Activated CD4-positive, alpha-beta memory T cell treated with anti-CD3 and anti-CD28 coated beads for 36 hours (primary cell): ENCODE measurements at places on chromosomes 3 and 15. TPM values are rescaled to one million over a fixed set of nuclear protein-coding genes. Genes with fewer than 3 reads are reported as not detected.

DNA sequence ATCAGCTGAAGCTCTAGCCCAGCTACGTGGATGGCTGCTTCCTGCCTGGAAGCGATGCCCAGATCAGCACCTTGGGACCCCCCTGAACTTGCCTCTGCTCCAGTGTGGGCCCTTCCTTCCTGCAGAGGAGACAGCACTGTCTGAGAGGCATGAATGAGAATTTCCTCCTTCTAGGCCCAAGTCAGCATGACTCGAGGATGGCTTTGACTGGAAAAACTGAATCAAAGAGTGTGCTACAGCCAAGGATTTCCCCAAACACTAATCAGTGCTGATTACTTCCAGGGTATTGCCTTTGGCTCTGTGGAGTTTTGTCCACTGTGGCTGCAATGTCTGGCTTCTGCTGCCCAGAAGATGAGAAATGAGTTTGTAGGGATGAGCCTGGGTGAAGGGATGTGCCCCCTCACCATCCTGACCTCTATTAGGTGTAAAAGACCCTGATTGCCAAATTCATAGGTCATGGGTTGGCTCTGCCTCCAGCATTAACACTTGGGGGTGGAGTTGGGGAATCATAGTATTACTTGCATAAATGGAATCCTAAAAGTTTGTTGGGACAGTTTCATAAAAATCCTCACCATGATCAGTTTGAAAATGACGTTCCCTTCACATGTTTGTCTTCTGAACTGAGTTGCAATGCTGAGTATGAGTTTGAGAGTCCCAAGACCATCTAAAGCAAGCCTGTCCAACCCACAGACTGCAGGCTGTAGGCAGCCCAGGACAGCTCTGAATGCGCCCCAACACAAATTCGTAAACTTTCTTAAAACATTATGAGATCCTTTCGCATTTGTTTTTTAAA, 36.7 kb downstream of the FLNB start:
- H3K4me1 ChIP-seq, result peaks cover 21% of the 10 kb centered on the region
- H3K27ac ChIP-seq, result no peak overlapping the region
- no peaks in the 10 kb centered on the region for H3K27me3 ChIP-seq
- DNase-seq, result no peak

- H3K27ac ChIP-seq, result no peak overlapping the region
- no peaks in the 10 kb centered on the region for H3K36me3 ChIP-seq
- no peaks in the 10 kb centered on the region for H3K4me1 ChIP-seq
- H3K4me3 ChIP-seq, result no peak overlapping the region
- DNase-seq, result no peak
- peaks cover 12% of the 10 kb centered on the region for H3K27me3 ChIP-seq
Observed at GRCh38 chr3:131612745-131613144, 110.0 kb upstream of the MRPL3 start.

- no peak overlapping the region for H3K27ac ChIP-seq
- H3K4me3 ChIP-seq, result no peak overlapping the region
- H3K4me1 ChIP-seq, result no peaks in the 10 kb centered on the region
- DNase-seq, result no peak
- peaks cover 21% of the 10 kb centered on the region for H3K36me3 ChIP-seq
- H3K27me3 ChIP-seq, result no peaks in the 10 kb centered on the region
Observed at GRCh38 chr15:74036271-74037170, 42.0 kb downstream of the PML start.

GRCh38 chr3:134334901-134335280, 39.4 kb downstream of the AMOTL2 start:
- no peaks in the 10 kb centered on the region for H3K36me3 ChIP-seq
- H3K27ac ChIP-seq, result no peak overlapping the region
- no peaks in the 10 kb centered on the region for H3K4me1 ChIP-seq

Gene RHCG
- not detected for total RNA-seq
